Renal pelvis (tissue), 12 donors: ENCODE measurements at places on chromosomes 1 and 21.

DNA sequence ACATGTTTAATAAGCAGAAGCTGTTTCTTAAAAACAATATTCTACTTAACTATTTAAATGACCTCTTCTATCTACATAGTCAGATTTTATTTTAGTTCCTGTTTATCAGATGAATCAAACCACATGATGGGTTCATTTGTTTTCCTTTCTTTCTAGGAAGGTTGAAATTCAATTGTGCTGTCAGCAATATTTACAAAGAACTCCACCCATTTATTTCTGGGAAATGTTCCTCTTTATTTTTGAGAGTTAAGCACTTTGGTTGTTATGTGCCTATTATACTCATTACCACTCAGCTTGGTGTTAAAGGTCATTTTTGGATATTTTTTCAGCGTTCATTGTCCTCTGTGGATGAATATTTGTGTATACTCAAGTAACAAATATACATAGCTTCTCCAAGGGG is 84.9 kb downstream of the C4BPA start:
- no peak for DNase-seq

- DNase-seq, result no peak
Measured at GRCh38 chr1:245026247-245026646, 128.5 kb upstream of the KIF26B start.

DNA sequence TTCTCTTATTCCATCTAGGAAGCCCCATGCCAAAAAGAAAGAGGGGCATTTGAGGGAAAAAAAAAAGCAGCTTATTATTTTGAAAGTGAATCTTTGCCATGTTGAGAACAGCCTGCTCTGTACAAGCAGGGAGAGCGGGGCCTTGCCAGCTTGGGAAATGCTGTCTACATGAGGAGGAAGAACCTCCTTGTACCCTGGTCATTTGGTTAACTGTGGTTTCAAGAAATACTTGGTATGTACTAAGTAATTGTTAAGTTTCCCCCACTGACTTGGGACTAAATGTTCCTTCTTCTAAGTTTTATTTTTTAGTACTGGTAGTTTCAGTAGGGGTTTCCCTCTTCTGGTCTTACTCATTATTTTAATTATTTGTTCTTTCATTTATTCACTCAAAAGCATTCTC is 144.1 kb upstream of the HOOK1 start:
- DNase-seq, result no peak

- no peak for DNase-seq
Measured at GRCh38 chr1:85317560-85317959, 41.1 kb upstream of the BCL10 start.

- DNase-seq, result no peak
Measured at GRCh38 chr1:27557596-27558340, 46.2 kb downstream of the AHDC1 start.

DNA sequence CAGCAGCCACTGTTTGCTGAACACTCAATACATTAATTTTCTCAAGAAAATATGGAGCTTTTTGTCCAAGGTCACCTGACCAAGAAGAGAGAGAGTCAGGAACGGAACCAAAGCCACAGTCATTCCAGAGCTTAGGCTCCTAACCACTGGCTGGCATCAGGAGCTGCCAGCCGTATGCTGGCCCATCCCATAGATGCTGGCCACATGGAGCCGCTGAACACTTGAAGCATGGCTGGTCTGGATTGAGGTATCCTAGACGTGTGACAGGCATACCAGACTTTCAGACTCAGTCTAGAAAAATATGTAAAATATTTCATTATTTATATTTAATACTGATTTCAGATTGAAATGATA is 458.7 kb downstream of the MATN1 start:
- no peak for DNase-seq

- no peak for DNase-seq
Measured at GRCh38 chr1:233105225-233105624, 154.8 kb downstream of the NTPCR start.

GRCh38 chr1:193068013-193068412 is 8.6 kb downstream of the RO60 start:
- no peak for DNase-seq

DNA sequence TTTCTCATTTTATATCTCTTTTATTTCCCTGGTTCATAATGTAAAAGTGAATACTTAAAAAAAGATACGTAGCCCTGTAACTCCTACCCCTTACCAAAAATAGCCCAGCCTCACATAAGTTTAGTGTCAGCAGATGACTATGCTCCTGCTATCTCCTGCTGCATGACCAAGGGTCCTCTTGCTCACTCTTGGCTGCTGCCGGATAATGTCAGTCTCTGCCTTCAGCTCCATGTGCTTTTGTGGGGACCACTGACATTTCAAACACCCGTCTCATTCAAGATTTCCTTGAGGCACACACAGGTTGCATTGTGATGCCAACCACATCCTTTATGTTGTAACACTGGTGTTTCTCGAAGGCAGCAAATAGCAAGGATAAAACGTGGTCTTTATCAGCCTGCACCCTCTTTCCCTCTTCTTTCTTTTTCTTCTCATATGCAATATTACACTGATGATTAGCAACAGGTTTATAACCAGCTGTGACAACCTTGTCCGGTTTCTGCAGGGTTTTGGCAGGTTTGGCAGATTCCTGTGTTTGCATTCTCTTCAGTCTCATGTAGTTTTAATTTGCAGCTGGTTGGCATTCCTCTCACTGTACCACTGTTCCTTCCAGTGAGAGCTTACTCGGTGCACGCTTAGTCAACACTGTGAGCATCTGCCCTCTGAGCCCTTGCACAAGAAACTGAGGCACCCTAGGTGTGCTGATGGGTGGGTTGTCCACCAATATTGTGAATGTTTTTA is 62.2 kb downstream of the ZNF684 start:
- DNase-seq, result no peak

- DNase-seq, result no peak
Measured at GRCh38 chr1:113534130-113534817, 144.0 kb downstream of the MAGI3 start.

DNA sequence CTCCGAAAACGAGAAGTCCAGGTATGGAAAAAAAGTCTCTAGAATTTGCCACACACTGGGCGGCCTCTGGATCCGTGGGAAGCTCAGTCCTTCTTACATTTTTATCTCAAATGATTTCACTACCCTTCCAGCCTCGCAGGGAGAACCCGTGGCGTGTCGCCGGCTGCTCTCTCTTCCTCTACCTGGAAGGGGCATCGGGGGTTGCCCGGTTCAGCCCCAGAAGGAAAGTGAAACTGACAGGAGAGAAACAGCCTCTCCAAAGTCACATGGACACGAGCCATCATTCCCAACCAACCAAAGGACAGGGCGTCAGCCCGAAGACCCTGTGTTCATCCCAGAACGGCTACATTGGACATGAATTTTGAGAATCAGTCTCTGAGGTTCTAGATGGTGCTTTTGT is 182.5 kb downstream of the ADSS2 start:
- no peak for DNase-seq

- DNase-seq, result no peak
Measured at GRCh38 chr1:212471286-212471685, 38.6 kb downstream of the NENF start.

DNA sequence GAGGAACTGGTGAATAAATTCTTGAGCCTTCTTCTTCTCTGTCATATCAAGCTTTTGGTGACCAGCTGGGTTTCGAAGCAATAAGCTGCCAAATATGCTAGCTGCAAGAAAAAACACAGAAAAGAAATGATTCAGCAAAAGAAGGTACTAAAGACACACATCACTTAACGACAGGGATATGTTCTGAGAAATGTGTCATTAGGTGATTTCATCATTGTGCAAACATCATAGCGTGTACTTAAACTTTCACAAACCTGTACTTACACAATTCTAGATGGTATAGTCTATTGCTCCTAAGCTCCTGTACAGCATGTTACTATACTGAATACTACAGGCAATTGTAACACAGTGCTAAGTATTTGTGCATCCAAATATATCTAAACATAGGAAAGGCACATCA is 2.9 kb upstream of the MTF1 start:
- DNase-seq, result no peak

- no peak for DNase-seq
Measured at GRCh38 chr1:197965132-197965840, 48.1 kb downstream of the LHX9 start.

GRCh38 chr1:67689267-67690017 is 4.4 kb downstream of the GADD45A start:
- DNase-seq, result no peak

DNA sequence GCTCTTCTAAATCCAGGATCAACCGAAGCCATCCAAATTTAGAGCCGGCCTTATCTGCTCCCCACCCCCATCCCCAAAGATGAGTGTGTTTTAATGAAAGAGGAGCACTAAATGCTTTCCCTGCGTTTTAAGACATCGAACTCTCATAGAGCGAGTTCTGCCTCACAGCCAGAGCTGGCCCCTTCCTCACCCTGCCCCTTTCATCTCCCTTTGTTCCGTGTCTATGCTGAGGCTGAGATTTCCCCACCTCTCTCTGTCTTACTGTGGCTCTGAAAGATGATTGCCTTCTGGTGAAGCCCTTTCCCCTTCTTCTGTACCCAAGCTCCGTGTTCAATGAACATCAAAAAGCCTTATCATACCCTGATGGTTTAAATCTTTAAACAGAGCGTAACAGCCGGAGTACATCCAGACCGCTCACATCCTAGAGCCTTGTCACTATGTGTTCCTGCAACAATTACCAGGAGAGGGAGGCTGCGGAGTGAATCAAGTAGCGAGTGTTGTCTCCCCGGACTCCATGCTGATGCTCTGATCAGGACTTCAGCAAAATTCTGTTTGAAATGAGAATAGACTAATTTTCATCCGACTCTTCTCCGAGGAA is 110.1 kb downstream of the ZNF326 start:
- DNase-seq, result no peak

DNA sequence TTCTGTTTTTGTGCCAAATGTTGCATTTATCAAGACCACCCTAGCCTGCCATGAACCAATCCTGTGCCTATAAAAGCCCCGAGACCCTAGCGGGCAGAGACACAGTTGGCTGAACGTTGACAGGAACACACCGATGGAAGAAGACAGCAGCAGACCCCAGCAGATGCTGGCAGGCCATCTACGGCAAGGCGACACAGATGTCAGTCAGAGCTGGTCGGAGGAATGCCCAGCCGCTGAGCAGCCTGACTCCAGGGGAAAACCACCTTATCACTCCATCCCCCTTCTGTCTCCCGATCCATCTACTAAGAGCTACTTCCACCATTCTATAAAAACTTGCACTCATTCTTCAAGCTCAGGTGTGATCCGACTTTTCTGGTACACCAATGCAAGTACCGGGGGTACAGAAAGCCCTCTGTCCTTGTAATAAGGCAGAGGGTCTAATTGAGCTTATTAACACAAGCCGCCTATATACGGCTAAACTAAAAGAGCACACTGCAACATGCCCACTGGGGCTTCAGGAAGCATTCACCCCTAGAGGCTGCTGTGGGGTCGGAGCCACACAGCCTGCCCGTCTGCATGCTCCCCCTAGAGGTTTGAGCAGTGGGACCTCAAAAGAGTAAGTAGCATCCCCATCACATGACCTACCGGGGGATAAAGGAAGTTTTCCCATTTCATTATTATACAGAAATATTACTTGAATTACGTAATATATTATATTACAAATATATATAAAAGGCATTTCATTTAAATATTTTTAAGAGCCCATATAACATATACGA is 1156.3 kb upstream of the B3GALT2 start:
- DNase-seq, result no peak
